ENCODE measurements at places on chromosomes 11 and 22.

- DNase-seq = no peak
Observed at GRCh38 chr11:14124350-14124749, 161.8 kb downstream of the SPON1 start.

DNA sequence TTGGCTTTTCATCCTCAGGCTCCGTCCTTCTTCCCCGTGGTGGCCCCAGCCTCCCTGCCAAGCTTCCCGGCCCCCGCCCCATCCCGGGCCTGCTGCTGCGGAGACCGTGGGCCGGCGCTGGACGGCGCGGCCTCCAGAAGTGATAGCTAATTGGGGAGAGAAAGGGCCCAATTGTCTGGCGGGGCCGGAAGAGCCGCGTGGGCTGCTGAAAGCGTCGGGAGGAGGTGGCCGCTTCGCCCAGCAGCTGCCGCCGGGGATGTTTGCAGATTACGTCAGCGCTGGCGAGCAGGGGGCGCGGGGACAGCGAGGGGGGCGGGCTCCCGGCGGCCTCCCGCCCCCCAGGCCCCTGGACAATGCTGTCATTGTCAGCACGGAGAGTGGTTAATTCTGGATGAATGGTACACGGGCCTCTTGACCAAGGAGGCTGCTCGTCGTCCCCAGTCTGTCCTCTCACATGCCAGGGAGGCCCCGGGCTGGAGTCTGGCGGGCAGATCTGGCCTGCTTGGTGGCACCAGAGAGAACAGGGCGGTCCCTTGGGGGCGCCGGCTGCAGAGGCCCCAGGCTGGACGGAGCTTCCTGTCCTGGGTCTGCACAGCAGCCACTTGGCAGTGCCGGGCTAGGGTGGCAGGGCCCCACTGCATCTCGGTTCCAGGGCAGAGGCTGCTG, 1.6 kb downstream of the SMIM38 start:
- peak; percentile 68 for DNase-seq

DNA sequence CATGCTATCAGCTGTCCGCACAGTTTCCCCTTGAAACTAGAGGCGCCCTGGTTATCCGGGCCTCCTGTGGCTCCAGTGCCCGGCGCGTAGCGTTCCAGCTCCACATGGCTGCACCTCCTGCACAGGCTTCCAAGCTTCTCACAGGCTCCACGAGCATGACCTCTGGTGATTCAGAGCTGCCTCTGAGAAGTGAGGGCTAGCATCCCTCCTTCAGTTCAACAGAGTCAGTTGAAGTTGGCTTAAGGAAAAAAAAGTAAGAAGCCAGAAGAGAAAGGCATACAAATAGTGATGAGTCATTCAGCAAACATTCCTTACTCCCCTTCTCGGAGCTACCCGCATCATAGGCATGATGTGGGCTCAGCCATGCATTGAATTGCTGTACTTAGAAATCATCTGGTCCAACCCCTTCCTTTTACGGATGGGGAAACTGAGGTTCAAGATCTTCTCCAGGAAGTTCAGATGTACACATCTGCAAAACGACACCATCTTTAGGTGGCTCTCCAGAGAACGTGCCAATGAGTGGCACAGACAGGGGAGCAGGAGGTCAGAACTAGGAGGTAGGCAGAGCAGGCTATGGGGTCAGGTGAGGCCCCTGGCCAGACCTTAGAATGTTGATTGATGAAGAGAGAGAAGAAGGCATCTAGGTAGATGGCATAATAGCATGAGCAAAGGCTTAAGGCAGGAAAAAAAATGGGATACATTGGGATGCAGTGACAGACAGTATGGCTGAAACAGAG, 216.3 kb upstream of the TBCEL start:
- DNase-seq = peak; percentile 83

DNA sequence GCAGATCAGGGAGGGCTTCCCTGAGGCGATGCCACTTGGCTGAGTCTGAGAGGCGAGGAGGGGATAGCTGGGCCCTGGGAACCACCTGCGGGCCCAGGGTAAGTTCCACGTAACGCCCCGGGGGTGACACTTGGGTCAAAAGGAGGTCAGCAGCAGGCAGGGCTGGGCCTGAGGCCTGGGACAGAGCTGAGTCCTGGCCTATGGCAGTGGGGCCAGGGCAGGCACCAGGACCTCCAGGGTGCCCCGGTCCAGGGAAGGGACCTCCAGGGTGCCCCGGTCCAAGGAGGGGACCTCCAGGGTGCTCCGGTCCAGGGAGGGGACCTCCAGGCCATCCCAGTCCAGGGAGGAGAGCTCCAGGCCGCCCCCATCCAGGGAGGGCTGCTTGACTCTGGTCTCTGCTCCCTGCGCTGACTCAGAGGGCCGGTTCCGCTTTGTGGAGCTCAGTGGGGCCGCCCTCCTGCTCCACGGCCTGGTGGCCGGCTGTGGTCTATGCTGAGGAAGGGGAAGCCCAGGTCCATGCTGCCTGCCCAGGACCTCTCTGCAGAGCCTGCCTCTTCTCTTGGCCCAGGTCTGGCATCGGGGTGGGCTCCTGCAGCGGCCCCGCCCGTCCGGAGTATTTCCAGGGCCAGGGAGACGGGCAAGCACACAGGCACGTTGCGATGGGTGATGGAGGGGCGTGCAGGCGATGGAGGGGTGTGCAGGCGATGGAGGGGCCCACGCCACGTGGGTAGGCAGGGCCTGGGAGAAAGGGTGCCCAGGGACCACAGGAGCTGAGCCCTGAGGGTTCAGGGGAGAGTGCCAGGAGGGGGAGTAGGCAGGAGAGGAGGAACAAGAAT, 19.5 kb upstream of the WNT7B start:
- peak; percentile 79 for DNase-seq

GRCh38 chr11:94521684-94522083, 9.4 kb downstream of the C11orf97 start:
- no peak for DNase-seq

GRCh38 chr11:71240865-71241691, 11.3 kb downstream of the SHANK2 start:
- DNase-seq = peak; percentile 85

GRCh38 chr11:122007601-122008071, 108.4 kb downstream of the BLID start:
- DNase-seq = no peak

DNA sequence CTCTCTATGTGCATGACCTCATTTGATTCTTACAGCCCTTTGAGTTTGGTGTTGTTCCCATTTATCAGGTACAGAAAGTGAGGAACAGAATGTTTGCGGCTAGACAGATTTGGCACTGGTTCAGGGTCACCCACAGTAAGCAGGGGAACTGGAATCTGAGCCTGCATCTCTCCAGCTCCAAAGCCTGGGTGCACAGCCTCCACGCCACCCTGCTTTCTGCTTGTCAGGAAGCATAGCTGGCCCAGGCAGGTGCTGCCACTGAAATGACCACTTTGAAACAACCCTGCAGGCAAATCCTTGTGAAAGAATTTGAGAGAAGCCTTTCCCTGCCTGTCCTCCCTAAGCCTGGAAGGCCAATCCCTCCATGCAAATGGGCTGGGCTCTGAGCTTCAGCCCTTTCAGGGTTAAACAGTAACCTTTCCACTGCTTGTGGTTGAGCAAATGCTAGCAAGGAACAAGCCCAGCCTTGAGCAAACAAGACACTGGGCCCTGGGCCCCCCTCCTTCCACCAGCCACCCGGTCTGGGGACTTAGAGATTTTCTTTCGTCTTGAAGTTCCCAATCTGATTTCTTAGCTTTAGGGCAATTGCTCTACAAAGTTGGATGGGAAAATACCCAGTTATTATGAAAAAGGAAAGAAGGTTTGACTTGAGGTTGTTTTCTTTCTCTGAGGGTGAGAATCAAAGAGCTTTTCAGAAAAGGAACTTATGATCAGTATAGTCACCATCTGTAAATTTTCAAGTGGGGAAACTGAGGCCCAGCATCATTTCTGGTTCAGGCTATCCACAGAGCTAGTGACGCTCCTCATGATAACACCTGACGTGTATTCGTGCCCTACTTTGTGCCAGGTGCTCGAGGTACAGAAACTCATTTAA, 19.4 kb downstream of the EHF start:
- no peak for DNase-seq

DNA sequence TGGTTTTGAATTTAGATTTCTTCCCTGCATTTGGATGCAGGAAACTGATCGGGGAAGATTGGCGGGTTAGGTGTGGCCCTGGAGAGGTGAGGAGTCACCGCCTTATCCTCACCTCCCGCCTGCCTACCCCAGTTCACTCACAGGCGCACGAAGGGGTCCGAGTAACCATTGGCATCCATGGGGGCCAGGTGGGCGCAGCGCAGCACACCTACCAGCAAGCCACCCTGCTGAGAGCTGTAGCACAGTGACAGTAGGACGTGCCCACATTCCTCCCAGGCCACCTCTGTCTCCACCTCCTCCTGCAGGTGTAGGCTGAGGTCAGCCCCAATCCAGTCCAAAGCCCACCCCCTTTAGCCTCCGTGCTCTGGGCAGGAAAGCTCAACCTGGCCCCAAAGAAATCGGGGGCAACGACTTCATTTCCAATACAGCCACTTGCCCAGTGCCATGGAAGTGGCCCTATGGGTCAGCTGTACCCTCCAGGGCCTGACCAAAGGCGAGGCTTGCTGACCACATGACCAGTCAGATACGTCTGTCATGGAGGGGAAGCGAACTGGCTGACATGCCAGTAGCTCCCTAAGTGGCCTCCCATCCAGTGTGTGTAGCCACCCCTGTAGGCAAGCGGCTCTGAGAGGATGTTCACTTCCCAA, 6.7 kb downstream of the NDUFV1 start:
- DNase-seq = no peak
